ENCODE measurements at places on chromosomes 13 and 19.

- no peak for DNase-seq
Observed at GRCh38 chr19:27767234-27767633, 1445.7 kb downstream of the UQCRFS1 start.

GRCh38 chr19:9060564-9061340 is 26.1 kb upstream of the OR1M1 start:
- no peak for DNase-seq

GRCh38 chr19:47471733-47472457 is at the start of gene SLC8A2:
SLC8A2 (minus strand) TSS chr19:47471893; CDS start chr19:47466403, 5,490 bp downstream.
- DNase-seq, result peak; percentile 65

DNA sequence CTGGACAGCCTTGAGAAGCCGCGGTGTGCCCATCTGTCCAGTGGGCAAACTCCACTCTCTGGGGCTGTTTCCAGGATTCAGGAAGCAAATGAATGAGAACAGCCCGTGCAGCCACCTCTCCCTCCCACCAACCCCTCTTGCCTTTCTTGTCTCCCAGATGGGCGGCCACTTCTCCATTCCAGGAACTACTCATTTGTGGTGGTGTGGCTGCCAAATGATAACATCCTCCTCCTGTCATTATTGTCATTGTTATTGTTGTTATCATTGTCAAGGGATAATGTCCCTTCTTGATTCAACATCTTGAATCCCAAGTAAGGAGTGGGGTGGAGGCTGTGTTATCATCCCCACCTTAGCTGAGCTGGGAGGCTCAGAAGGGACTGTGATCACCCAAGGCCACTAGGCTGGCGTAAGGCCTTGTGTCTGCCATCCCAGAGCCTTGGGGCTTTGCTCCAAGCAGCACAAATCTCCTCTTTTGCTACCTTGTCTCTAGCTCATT is 1.6 kb downstream of the DNM2 start:
- no peak for DNase-seq

- no peak for DNase-seq
Observed at GRCh38 chr13:26495750-26496149, 61.7 kb upstream of the WASF3 start.

- no peak for DNase-seq
Observed at GRCh38 chr19:46880431-46880830, 19.6 kb downstream of the ARHGAP35 start.

GRCh38 chr13:98810746-98811145 is 58.3 kb upstream of the SLC15A1 start:
- no peak for DNase-seq

DNA sequence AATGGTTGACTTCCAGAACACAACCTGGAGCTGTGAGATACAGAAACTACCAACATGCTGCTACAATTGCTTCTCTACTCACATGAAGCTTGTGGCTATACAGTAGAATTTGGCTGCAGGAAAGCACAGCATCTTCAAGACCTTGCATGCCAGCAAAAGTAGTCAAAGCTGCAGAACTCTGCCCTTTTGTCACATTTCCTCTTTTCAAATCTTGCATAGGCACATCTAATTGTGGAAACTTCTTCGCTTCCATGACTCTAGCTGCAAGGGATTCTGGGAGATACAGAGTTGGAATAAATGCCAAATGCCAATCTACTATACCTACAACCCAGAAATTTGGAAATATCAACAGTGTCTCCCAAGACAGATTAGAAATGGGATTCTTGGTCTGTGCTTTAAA is 462.2 kb downstream of the FOXO1 start:
- DNase-seq, result no peak

- no peak for DNase-seq
Observed at GRCh38 chr13:26518451-26518959, 39.0 kb upstream of the WASF3 start.

DNA sequence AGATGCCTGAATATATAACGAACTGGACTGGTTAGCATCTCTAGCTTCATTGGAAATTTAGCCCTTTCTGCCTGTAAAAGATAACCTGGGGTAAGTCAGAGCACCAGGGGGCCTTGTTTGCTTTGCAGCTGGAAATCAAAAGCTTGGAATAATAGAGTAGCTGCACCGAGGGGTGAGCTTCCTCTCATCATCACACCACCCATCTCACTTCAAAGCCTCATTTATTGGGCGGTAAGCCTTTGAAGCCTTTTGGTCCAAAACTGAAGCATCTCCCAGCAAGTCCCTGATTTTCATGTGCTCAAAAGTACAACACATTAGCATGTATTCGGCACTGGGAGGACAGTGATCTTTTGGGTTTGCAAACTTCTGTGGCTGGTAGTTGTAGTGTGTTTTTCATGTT is 405.1 kb downstream of the FOXO1 start:
- DNase-seq, result no peak

GRCh38 chr19:55549500-55550320 is 4.4 kb upstream of the SBK3 start:
- DNase-seq, result no peak

DNA sequence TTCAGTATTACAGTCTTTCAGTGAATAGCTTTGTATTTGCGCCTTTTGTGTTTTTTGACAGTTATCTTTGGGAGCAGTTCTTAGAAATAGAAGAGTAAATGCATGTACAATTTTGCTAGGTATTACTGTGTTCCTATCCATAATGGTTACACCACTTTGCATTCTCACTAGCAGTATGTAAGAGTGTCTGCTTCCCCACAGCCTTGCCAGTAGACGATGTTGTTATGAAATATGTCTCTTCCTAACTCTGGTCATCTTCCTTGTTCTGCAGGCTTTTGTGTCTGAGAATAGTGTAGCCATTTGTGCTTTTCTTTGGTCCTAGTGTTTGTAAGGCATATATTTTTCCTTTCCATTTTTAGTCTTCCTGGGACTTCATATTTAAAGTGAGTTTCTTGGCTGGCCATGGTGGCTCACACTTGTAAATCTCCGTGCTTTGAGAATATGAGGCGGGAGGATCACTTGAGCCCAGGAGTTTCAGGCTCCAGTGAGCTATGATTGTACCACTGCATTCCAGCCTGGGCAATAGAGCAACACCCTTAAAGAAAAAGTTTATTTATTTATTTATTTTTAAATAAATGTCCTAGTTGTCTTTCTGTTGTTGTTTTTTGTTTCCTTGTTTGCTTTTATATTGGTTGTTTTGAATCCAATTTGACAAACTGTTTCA is 140.3 kb downstream of the PDS5B start:
- DNase-seq, result no peak

DNA sequence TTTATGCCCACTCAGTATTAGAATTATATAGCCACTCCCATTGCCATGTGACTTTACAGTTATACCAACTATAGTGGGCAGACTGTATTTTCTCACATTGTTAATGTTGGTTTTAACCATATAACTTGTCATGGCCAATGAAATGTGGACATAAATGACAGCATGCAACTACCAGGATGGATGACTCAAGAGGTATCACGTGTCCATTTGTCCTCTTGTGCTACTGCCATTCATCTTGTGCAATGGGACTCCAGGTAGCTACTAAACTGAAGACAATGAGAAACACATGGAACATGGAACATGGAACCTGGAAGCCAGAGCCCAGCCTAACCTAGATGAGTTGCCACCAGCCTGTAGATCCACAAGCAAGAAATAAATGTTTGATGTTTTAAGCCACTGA is 242.7 kb upstream of the IPO5 start:
- DNase-seq, result no peak

- DNase-seq, result peak; percentile 46
Observed at GRCh38 chr19:55640577-55641425, at the start of gene ZNF580. ZNF580 (plus strand) TSS chr19:55641002; CDS start chr19:55642509, 1,507 bp downstream.

DNA sequence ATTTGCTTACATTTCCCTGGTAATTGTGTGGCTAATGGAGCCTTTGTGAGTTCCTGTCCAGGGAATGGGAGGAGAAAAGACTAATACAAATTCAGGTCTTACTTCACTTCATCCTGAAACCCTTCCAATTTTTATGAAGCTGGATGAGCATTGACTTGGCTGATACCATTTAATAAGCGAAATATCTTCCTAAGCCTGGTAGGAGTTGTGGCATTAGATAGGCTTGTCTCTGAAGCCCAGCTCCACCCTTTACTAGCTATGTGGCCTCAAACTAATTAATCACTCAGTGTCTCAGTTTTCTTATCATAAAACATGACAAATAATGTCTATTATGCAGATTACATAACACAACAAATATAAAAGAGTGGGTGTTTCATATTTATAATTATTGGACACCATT is 106.3 kb downstream of the FGF9 start:
- no peak for DNase-seq

DNA sequence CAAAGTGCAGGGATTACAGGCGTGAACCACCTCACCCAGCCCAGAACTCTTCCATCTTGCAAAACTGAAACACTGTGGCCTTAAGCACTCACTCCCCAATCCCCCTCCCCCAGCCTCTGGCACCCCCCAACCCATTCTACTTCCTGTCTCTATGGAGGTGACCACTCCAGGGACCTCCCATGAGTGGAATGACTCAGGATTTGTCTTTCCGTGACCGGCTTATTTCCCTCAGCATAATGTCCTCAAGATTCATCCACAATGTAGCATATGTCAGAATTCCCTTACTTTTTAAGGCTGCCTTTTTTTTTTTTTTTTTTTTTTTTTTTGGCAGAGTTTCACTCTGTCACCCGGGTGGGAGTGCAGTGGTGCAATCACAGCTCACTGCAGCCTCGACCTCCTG is 3.6 kb upstream of the F2RL3 start:
- no peak for DNase-seq

DNA sequence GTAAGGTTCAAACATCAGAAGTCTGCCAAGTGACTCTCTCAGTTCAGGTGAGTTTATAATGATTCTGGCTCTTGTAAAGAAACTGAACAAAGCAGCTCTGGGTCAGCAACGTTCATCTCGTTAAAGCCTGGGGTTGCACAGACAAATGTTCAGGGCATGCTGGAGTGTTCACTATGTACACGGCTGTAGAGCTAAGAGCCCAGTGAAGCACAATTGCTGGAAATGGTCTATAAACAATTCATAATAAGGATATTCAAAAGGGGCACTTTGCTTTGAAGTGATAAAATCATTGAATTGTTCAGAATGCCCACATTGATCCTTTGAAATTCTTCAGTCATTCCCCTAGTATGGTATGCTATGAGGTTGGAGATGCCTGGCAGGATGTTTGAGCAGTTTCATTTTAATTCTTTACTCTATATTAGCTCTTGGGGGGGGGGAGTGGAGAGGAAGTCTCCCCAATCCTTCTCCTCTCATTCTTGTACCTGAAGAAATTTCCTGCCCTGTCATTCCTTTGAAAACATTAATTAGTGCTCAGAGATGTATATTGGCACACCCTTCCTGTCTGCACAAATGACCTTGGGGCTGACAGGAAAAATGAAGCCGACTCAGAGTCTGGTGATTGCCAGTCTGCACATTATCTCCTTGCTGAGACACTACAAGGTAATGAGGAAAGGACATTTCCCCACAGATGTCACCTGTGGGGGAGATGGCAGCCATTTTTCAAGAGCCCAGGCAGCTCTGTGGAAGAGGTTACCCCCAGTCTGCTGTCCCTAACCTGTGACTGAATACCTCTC is 145.5 kb downstream of the DLEU7 start:
- DNase-seq, result no peak

GRCh38 chr13:30486230-30487074 is 20.7 kb upstream of the HMGB1 start:
- no peak for DNase-seq

GRCh38 chr13:107370015-107370785 is 802.3 kb upstream of the ARGLU1 start:
- DNase-seq, result no peak

DNA sequence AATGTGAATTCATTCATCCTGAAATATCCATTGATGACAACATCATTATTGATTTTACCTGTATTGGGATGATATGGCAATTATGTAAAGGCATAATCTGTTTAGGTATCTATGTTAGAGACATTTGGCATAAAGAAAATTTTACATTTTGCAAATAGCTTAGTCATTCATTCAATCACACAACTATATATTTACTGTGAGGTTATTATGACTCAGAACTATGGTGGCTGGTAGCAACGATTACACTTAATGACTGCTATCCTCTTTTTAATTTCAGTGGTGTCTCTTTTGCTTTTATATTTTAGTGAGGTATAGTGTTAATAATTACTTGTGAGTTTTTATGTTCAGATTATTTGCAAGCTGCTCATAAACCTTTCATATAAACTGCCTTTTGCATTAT is 955.9 kb downstream of the SLITRK6 start:
- DNase-seq, result no peak

DNA sequence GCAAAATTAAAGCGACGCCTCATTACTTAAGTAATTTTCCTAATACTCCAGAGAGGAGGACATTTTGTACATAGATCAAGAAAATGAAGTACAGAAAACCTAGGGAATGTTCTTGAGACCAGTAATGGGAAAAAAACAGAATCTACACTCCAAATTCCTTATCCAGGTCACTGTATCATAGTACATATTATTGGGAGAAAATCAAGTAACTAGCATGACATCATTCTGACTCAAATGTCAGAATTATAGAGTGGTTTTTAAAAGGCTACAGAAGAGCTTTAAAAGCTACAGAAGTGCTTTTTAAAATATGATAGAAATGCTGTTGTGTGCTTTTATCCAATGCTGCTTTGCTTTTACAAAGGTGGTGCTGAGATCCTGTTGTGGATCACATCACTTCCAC is 86.3 kb upstream of the SLC15A1 start:
- no peak for DNase-seq

DNA sequence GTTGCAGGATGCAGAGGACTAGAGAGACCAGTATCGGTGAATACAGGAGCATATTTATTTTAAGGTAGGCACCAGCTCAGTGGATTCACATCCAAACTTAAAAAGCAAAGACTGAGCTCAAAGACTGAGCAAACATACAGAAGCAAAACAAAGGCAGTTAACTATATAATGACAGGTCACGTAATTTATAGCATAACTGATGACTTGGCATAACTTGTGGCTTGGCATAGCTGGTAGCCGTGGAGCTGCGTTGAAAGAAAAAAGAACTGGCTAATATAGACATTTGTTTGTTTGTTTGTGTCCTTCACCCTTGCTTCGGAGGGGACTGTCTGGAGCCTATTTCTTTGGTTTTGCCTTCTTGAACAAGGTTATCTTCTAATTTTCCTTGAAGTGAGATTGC is 33.7 kb downstream of the ZNF493 start:
- DNase-seq, result no peak

GRCh38 chr13:112172641-112173251 is 105.8 kb downstream of the SOX1 start:
- DNase-seq, result no peak

GRCh38 chr19:13920940-13921747 is 15.1 kb downstream of the CC2D1A start:
- peak; percentile 27 for DNase-seq

GRCh38 chr13:76644906-76645305 is 241.3 kb downstream of the KCTD12 start:
- DNase-seq, result no peak

- no peak for DNase-seq
Observed at GRCh38 chr13:102657630-102658029, 37.2 kb downstream of the METTL21C start.

DNA sequence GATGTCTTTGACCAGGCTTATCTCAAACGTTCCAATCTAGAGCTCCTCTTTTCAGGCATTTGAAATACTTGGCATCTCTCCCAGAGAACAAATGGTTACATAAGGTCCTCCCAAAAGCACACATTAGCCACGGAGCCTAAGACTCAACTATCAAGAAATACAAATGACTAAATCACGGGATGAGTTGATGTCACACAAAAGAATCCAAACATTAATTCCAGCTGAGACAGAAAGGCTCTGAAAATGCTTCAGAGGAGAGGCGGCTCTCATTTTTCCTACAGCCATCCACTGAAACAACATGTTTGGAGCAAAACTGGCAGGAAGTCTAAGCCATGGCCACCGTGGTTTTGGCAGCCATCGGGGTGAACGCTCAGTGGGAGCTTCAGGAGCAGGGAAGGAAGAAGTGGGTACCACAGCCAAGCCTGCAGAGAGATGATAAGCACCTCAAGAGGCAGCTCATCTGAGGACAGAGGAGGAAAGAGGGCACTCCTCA is 122.5 kb downstream of the STK24 start:
- no peak for DNase-seq
